Hematopoietic multipotent progenitor cell treated with erythropoietin and hydrocortisone succinate and interleukin-3 and kit ligand, for 4 days (in vitro differentiated cells): ENCODE measurements at places on chromosomes 4 and X.
A peak's percentile ranks its signal among the peaks of the same experiment; 100 is the strongest.

DNA sequence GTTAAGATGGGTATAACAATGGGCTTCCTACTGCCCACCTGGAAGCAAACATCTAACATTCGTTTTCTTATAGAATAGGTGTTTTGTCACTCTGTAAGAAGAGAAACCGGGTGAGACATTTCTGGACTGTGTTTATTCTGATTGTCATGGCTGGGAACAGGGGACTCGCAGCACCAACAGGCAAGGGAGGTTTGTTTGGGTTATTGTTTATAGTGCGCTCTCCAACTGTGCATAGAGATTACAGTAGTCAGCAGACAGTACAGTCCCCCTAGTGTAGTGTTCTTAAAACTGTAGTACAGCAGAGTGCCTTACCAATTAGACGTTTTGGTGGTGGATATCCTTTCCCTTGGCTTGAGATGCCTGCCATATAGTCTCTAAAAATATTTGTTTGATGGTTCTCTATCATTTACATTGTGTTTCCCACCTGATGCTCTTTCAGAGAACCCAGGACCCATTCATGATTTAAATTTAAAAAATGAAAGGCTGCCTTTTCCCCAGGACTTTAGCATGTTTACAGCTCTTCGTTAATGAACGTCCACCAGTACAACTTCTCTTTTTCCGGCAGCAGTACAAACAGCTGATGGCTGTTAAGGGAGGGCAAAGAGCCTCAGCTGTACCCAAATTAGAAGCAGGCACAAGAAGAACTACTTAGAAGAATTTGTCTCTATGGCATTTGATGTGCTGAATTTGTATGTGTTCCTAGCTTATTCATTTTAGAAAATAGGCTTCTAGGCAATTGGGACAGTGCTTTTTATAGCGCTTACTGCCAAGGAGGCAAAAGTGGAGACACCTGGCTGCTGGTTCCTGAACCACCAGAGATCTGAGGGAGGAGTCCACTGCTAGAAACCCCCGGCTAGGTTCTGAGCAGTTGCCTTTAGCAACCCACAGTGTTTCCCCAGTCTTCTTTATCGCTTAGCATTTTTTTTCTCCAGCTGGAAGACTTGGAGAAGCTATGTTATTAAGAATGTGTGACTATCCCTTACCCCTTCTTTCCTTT, 1.0 kb upstream of the RNF150 start:
- DNase-seq = peak; percentile 53

DNA sequence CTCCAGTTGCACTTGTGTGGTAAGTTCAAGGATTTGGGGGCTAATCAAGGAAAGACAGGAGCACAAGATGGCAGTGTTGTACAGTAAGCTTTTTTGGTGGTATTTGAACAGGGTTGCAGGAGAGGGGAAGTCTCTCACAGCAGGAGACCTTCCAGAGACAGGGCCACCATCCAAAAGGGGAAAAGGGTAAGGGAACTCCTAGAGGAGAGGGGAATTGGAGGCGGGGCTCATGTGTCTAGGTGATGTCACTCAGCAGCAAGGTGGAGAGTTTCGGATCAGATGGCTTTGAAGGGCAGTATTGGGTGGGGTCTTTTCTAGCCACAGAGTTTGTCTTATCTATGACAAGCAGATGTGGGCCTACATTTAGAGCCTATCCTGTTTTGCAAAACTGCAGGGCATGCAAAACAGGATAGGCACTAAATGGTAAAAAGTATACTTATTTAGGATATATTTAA, 13.4 kb upstream of the RNF175 start:
- peak; percentile 86 for DNase-seq

DNA sequence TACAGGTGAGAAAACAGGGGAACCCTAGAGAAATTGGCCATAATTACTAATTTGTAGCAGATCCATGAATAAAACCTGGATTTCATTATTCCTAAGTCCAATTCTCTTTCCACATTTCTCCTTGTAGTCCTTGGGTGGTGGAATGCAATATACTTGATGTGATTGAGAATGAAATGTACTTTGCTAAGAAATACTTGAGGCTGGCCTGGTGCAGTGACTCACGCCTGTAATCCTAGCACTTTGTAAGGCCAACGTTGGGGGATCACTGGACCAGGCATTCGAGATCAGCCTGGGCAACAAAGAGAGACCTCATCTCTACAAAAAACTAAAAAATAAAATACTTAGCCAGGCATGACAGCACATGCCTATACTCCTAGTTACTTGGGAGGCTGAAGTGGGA, 15.9 kb downstream of the TMEM184C start:
- DNase-seq = no peak

DNA sequence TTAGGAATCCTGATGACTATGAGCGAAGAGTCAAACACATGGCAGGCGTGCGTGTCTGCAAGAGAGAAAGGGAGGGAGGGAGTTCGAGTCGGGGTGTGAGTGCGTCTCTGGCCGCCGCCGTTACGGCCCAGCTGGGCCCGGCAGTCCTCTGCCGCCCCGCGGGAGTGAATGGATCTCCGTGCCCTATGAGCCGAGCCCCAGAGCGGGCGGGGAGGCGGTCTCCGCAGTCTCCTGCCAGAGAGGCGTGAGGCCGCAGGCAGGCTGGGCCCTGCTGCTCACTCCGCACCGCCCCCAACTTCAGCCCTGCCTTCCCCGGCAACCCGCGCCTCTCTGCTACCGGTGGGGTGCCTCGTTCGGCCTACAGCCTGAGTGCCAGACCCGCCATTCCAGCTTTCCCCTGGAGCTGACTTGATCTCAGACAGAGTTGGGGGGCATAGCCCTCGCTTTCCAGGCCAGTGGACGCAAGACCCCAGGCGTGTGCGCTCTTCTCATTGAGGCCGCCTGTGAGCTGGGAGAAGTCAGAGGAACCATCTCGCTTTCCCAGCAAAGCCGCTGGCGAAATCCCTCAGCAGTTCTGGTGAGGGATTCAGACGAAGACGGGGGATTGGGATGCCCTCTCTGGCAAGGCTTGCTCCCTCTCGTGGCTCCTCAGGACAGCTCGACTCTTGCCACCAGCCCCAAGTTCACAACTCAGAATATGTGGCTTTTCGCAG, 1.4 kb downstream of the SLC16A2 start:
- peak; percentile 39 for DNase-seq

DNA sequence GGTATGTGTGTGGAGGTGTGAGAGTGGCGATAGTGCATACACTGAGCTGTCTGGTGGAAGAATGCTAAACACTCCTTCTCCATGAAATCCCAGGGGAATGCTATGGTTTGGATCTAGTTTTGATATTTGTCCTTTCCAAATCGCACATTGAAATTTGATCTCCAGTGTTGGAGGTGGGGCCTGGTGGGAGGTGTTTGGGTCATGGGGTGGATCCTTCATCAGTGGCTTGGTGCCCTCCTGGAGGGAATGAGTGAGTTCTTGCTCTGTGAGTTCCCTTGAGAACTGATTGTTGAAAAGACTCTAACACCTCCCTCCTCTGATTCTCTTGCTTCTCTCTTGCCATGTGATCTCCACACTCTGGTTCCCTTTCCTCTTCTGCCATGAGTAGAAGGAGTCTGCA, 114.1 kb upstream of the HHIP start:
- no peak for DNase-seq

DNA sequence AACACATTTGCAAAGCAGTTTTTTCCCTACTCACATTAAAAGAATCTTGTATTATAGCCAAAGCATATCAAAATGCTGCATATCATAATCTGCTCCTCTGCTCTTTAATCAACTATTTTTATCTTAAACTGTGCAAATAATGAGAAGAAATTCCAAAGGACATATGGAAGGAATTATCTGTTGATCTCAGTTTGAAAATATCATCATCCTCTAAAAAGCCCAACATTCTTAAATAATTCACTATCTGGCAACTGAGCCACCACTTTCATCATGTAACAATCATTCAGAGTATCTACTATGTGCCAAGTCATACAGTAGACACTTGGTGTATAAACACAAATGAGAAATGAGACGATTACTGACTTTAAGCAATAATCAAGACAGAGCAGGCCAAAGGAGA, 63.0 kb downstream of the PRSS12 start:
- no peak for DNase-seq

- no peak for DNase-seq
Measured at GRCh38 chr4:27407616-27408015, 547.0 kb downstream of the STIM2 start.

DNA sequence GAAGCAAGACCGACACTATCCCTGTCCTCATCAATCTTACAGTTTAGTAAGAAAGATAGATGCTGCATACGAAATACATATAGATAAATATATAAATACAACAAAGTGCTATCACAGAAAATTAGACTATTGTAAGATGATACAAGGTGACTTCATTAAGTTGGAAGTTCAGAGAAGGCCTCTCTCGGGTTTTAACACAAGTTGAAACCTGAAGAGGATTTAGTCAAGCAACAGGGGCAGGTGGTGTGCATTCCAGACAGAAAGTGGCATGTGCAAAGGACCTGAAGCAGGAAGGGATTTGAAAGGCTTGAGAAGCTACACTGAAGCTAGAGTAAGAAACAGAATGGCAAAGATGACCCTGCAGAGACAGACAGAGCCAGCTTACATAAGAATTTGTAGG, 36.5 kb downstream of the USP46 start:
- DNase-seq = no peak

- no peak for DNase-seq
Measured at GRCh38 chr4:95546866-95547714, 1.7 kb downstream of the UNC5C start.

- DNase-seq = no peak
Measured at GRCh38 chr4:8821151-8821950, 50.3 kb downstream of the HMX1 start.

DNA sequence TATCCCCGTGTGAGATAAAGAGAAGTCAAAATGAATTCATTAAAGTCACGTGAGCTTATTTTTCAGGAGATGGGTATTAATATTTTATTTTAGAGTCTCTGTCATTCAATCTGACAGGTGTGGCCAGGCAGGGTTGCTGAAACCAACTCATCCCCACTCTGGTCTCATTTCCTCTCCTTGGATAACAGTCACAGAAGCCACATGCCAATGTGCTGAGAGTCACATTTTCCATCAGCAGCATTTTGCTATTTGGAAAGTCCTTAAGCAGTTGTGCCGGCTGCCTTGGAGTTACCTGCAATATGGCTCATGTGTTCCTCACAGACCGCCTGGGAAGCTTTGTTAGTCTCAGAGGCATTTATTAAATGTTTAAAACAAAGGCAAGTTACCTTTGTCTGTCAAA, 302.3 kb downstream of the DCHS2 start:
- no peak for DNase-seq

- no peak for DNase-seq
Measured at GRCh38 chr4:164410401-164410800, 343.5 kb upstream of the SMIM31 start.

DNA sequence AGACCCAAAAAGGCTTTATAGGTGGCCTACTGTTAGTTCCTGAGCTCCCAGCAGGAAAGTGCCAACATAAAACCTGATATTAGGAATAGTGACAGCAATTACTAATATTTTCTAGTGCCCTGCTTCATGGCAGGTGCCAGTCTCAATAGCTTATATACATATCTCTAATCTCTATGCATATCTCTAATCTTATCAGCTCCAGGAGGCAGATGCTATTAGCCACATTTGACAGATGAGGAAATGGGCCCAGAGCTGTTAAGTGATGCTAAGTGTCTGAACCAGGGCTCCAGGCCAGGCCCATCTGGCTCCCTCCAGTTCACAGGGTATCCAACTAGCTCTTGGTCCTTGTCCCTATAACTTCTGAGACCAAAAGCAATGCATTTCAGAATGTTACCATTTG, 142.5 kb downstream of the CHIC2 start:
- peak; percentile 46 for DNase-seq

DNA sequence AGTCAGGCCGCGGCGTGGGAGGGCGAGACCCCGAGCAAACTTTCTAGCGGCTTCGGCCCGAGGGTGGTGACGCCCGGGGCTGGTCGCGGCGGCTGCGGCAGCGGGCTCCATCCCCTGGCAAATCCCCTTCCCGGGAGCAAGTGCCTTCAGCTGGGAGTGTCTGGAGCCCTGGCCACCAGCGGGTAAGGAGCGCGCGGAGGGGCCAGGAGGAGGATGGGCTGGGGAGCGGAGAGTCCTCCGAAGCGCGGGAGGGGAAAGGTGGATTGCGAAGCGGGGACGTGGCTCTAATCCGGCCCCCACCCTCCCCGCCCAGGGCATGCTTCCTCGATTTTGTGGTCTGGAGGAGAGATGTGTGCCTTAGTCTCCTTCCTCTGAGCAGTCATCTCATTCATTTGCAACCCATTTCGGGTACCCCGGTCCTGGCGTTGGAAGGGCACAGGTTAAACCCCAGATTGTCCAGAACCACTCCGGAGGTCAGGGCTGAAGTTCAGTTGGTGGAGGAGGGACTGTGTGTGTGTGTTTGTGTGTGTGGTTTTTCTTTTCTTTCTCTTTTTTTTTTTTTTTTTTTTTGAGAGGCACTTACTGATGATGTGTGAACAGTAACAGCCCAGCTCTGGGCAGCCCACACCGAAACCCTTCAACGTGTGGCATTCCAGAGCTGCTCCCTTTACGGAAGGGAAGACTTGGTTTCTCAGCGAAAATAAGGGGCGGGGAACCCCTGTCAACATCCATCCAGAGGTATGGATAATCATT, 516 bp downstream of the SGMS2 start:
- peak; percentile 48 for DNase-seq

DNA sequence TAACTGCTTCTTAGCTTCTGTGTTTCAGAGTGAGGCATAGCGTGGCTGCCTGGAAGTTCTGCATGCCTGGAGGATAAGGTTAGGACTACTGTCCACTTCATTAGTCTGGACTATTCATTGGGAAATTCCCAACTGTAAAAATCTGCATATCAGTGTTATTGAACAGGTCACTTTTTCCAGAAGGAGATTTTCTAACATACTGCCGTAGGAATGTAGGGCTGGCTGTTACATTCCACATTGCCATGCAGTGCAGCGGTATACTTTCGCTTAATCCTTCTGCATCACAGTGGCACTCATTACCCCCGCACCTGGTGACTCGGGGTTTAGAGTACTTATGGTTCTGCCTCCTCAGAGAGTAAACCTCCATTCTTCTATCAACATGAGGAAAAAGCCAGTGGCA, 104.6 kb downstream of the NPFFR2 start:
- DNase-seq = no peak

DNA sequence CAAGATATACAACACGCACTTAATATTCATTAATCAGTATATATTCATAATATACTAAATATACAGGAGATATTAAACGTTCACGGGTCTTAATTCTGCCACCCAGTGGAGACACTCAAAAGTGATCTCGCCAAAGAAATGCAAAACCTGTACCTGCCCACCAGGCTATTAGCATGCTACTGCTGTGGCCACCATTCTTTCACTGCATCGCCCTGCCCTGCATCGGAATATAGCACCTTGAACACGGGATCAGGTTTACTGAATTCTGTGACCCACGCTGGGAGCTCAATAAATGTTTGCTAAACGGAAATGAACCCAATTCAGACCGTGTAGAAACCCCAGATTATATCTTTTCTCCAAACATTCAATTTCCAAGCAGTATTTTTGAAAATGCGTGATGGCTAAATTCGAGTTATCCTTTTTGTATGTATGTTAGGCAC, 840 bp upstream of the CLCN3 start:
- DNase-seq = peak; percentile 76

- peak; percentile 62 for DNase-seq
Measured at GRCh38 chrX:15854080-15854655, 445 bp downstream of the AP1S2 start.

- DNase-seq = no peak
Measured at GRCh38 chrX:49238735-49239134, 3.5 kb downstream of the CCDC22 start.

- peak; percentile 37 for DNase-seq
Measured at GRCh38 chr4:140755774-140756318, 339 bp downstream of the TBC1D9 start.

GRCh38 chr4:98411731-98412130, 150.5 kb downstream of the RAP1GDS1 start:
- DNase-seq = no peak

- no peak for DNase-seq
Measured at GRCh38 chrX:650324-650723, 19.7 kb downstream of the SHOX start.

- no peak for DNase-seq
Measured at GRCh38 chr4:1832690-1833089, 23.3 kb downstream of the LETM1 start.
